Urothelium cell line (cell line): ENCODE measurements at places on chromosomes 6 and 20.
A peak's percentile ranks its signal among the peaks of the same experiment; 100 is the strongest.

DNA sequence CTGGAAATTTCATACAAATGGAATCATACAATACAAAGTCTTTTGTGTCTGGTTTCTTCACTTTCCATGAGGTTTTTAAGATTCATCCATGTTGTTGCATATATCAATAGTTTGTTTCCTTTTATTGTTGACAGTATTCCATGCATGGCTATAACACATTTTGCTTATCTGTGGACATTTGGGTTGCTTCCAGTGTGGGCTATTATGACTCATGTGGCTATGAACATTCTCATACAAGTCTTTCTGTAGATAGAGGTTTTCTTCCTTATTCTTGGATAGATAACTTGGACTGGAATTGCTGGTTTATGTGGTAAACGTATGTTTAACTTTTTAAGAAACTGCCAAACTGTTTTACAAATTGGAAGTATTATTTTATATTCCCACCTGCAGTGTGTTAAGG, 30.0 kb upstream of the KIF6 start:
- no peak for DNase-seq

DNA sequence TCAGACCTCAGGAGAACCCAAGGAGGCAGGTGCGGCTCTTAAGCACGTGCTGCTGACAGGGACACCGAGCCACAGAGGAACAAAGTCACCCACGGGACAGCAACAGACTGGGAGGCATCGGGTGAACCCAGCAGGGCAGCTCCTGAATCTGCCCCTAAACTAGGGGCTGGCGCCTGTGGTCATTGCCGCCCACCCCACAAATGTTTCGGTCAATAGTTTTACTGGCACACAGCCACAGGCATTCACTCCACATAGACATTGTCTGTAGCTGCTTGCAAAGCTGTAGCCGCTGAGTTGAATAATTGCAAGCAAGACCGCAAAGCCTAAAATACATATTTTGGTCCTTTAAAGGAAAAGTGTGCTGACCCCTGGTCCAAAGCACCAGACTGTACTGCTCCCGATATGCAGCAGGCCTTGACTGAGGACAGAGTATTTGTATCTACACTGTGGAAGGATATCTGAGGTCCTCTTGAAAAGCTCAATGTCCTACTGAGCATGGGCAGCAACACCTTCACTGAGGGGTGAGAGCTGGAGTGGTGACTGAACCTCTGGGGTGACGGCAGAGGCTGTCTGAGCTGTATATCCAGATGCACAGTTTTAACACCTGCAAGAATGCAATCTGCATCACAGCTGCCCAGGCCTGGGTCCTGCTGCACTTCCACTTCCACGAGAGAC, 310.3 kb downstream of the THBS2 start:
- no peak for DNase-seq

- no peak for DNase-seq
Observed at GRCh38 chr6:74654296-74654695, 551.6 kb downstream of the COL12A1 start.

DNA sequence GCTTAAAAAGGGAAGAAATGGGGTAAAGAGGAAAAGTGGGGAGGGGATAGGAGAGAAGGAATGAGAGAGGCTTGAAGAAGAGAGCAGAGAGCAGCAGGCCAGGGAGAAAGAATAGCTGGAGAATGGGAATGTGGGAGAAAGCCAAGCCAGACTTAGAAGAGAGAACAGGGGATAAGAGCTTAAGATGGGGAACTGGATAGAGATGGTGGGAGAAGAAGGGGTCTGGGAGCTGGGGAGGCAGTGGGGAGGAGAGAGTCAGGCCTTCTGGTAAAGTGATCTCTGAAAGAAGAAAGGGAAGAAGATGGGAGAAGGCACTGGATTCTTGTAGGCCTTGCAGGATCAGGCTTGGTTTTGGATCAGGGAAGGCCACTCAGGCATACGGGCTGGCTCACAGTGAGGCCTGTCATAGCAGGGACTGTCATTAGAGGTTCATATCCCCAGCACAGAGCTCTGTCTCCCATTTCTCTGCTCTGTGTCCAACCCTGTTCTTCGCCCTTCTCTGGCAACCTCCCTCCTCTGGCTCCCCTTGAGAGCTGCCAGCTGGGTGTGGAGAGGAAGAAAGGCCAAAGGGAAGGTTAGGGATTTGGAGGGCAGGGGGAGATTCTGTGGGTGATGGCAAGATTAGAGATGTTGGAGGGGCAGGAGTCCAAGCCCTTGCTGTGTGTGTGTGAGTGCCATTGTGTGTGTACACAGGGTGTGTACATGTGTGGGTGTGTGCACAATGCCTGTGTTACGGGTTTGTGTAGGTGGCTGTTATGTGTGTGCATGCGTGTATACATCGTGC, 9.3 kb downstream of the SYNGAP1 start:
- no peak for DNase-seq

DNA sequence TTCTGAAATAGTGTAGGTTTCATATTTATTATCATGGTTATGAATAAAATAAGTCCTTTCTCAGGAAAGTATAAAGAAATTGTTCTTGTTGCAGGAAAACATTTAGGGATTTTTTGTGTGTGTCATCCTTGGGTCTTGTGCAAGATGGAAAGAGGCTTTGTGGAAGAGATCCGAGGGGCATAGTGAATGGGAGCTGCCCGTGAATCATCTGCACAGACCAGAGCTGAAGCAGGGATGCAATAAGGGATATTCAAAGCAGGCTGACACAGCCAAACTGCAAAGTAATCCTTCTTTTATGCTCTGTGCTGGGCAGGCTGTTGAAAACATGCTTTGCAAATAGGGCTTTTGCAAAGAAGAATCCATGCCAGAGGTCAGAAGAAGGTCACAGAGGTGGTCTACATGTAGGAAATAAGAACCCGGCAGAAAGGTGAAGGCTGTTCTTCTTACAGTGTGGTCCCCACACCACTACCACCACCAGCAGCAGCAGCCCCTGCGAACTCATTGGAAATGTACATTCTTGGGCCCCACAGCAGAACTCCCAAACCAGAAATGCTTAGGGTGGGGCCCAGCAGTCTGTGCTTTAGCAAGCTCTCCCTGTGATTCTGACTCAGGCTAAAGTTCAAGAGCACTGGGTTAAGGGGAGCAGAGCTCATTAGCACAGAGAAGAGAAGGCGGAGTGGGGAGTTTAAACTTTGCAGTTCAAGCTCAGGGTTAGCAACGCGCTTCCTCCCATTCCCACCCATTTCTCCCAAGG, 237.6 kb downstream of the QKI start:
- DNase-seq, result no peak

GRCh38 chr20:54093423-54094267, 23.3 kb upstream of the BCAS1 start:
- DNase-seq, result no peak

DNA sequence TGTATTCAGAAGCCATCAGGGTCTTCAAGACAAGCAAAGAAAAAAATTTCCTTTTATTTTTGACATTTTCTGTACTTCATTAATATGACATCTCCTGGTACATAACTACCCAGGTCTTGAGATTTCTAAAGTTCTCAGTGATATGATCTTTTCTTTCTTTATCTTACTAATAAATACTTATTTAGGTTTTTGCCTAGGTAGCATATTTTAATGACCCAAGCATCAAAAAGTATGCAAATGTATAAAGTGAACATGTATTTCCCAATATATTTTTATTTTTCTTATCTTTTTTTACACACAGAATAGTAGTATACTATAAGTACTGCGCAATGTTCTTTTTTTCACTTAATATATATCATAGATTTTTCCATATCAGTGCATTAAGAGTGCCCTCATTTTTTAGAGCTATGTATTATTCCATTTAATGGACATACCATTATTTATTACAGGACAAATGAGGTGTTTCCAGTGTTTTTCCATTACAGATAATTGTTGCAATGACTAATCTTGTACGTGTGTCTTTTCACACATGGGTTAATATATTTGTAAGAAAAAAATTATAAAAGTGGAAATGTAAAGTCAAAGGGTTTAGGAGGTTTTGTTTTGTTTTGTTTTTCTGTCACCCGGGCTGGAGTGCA, 107.0 kb downstream of the KCNQ5 start:
- no peak for DNase-seq

DNA sequence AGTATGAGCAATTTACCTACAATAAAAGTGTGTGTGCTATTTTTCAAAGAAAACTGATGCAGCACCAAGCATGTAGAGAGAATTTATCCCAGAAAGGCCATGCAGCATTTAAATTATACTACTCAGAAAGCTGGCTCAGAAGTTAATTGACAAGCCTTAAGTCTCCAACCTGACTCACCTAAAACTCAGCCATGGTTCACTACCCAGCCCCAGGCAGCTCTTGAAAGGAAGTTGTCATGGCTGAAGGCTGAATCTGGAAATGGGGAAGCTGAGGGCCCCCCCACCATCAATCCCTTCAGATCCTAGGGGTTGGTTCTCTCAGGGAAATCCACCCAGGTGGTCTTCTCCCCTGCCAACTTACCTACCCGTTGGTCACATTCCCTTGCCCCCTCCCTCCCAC, 19.7 kb downstream of the PPIL6 start:
- DNase-seq, result no peak

GRCh38 chr6:112038268-112038667, 15.6 kb upstream of the CCN6 start:
- no peak for DNase-seq

GRCh38 chr6:72972579-72972978, 252.7 kb downstream of the KHDC1L start:
- DNase-seq, result no peak

GRCh38 chr20:25059866-25060465, 2.0 kb upstream of the ACSS1 start:
- DNase-seq, result no peak

DNA sequence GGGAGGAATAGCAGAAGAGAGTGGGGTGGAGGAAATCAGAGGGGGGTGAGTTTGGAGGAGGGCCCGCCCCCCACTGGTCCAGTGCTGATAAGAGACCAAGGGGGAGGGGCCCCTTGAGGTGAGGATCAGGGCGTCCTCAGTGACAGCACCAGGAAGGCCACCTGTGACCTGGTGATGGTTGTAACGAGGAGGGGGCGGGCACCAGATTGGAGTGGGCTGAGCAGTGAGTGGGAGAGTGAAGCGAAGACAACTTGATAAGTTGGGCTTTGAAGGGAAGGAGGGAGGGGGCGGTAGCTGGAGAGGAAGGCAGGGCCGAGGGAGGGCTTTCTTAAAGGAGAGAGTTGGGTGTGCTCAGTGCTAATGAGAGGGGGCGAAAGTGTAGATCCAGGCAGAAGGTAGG, 30.7 kb downstream of the CDH22 start:
- DNase-seq, result no peak

- no peak for DNase-seq
Observed at GRCh38 chr6:134437376-134437775, 119.5 kb upstream of the SGK1 start.

GRCh38 chr20:33339515-33340058, 56.6 kb downstream of the BPIFB1 start:
- no peak for DNase-seq

DNA sequence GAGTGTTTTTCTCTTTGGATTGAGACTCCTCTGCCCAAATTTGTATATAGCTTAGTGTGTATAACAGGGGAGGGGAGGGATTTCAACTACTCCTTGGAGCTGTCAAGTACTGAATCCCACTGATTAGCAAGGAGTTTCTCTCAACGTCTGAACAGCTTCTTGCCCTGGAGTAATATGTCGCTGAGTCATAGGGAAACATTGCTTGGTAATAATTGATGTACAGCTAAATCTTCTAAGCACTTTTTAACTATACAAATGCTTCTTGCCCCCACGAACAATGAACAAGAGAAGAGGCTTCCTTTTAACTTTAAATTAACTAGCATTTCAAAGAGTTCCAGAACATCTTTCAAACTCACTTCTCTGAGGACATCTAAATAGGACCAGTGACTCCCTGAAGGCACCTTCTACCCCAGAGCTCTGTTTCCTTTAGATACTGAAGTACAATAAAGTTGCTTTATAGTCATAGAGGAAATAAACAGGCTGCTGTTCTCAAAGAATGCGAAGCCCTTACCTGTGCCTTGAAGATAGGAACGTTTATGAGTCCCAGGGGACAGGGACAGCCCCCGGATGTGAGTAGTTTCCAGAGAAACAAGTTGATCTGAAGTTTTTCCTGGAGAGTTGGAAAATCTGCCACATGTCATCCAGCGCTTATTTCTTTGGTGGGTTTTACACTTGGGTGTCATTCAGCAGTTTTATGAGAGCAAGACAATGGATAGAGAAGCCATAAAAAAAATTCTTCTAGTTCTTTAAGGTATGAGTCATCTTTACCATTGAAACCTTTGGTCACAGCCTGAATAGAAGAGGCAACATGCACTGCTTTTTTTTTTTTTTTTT, 462.5 kb upstream of the BTBD3 start:
- peak; percentile 84 for DNase-seq

GRCh38 chr6:121603486-121603885, 168.0 kb downstream of the GJA1 start:
- no peak for DNase-seq

GRCh38 chr6:104431096-104431495, 428.6 kb downstream of the HACE1 start:
- DNase-seq, result no peak

- DNase-seq, result peak; percentile 74
Observed at GRCh38 chr20:39268981-39269461, 306.9 kb downstream of the DHX35 start.

DNA sequence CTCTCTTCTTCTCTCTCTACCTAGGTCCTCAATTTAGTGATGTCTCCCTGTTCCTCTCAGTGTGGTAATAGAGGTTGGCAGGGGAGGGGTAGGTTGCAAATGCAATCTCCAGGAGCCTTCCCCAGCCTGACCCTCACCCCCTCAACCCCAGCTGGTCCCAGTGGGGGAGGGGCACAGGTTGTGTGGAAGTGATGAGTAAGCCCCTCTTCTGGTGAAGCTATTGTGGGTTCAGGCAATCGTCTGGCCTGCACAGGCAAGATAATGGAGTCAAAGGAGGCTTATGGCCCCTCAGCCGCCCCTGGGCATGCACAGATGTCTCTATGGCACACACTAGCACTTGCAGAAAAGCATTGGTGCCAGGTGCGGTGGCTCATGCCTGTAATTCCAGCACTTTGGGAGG, 10.8 kb upstream of the ADA start:
- DNase-seq, result no peak

DNA sequence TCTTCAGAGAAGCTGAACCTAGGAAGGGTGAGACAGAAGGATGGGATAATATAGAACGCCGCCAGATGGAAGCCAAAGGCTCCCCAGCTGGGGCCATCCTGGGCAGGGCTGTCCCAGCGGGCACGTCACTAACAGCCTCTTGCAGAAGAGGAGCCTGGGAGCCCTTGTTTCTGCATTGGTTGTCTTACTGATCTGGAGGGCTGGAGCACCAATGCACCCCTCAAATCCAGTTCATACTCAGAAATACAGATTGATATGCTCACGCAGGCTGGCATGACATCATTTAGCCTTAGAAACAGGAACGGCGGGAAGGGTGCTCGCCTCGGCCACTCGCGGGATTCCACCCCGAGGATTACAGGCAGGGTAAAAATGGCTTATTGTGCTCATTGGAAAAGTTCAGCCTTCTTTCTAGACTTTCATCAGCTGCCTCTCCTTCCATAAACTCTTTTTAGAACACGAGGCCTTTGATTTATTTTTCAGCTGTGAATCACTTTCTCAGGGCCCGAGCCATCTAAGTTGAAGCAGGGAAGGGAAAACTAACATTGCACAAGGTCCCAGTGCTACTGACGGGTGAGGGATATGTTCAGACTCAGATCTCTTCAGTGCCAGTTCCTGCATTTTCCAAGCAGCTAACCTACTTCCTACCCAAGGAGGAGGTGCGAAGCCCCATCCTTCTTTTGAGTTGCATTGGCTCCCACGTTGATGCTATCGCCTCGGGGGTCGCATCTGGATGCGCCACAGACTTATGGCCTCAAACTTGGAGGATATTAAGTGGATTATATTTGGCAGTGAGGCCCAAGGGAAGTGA, 82.3 kb downstream of the GMPR start:
- no peak for DNase-seq

- DNase-seq, result no peak
Observed at GRCh38 chr6:31861919-31862343, 690 bp downstream of the NEU1 start.
